ENCODE measurements at places on chromosomes 12 and 14.

DNA sequence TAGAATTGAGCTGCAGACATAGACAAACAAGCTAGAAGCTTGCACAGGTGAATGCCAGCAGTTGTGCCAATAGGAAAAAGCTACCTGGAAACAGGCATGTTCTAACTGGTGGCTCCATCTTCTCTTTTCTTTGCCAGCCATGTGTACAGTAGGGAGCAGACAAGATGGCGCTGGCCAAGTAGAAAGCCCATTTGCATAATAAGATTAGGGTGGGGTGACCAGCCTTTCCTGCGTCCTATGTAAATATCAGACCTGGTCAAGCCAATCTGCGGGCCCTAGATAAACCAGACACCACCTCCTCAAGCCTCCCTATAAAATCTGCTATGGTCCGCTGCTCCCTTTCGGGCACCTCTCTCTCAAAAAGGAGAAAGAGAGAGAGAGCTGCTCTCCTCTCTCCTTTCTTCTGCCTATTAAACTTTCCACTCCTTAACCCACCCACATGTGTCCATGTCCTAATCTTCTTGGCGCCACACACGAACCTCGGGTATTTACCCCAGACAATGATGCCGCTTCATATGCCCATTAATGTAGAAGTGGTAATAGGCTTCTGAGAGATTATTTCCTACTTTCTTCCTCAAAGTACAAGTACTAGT, 201.0 kb downstream of the SLC25A21 start:
- DNase-seq, result no peak

- no peak for DNase-seq
Measured at GRCh38 chr14:93734086-93734822, 54.0 kb downstream of the PRIMA1 start.

DNA sequence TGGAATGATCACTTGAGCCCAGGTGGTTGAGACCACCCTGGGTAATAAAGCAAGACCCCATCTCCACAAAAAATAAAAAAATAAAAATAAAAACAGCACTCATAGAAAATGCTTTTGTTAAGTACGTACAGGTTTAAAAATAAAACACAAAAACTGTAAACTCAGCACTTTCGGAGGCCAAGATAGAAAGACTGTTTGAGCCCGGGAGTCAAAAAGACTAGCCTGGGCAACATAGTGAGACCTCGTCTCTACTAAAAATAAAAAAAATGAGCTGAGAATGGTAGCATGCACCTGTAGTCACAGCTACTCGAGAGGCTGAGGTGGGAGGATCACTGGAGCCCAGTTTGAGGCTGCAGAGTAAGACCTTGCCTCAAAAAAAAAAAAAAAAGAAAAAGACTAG, 7.5 kb downstream of the ATP6V1D start:
- no peak for DNase-seq

DNA sequence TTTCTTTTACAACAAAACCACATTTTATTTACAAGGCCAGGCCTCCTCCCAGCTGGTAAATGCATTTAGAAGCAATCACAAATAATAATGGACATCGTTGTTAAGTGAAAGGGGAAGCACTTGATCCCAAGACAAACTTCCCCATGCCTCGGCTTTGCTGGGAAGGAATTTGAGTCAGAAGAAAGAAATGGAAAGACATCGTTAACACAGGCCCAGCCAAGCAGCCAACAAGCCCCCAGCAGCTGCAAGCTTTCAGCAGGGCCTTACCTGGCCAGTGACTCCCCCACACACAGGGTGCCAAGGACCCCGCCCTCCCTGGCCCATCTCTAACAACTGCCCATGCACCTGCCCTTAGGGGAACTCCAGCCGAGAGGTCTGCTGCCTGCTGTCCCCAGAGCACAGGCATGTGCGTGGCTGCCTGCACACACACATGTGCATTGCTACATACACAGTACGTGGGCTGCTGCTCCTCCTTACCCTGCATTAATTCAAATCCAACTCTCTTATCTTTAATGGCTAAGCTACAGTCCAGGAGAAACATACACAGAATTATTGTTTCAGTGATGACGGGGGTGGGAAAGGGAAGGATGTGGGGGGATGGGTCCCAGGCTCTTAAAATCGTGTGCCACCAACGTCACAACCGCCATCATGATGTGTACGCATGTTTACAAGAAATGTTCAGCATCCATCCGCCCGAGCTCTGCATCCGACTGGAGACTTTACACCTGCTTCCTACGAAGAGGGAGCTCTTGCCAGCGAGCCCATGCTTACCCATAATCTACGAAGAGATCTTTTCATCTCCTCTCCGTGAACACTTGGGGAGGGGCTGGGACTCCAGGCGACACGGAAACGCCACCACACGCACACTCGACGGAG, 9.8 kb downstream of the BCL11B start:
- no peak for DNase-seq

- DNase-seq, result no peak
Measured at GRCh38 chr12:4331842-4332241, 10.8 kb downstream of the TIGAR start.

- no peak for DNase-seq
Measured at GRCh38 chr14:50601394-50601793, 41.4 kb downstream of the ATL1 start.

- DNase-seq, result no peak
Measured at GRCh38 chr12:8011331-8011730, 21.2 kb upstream of the FOXJ2 start.

DNA sequence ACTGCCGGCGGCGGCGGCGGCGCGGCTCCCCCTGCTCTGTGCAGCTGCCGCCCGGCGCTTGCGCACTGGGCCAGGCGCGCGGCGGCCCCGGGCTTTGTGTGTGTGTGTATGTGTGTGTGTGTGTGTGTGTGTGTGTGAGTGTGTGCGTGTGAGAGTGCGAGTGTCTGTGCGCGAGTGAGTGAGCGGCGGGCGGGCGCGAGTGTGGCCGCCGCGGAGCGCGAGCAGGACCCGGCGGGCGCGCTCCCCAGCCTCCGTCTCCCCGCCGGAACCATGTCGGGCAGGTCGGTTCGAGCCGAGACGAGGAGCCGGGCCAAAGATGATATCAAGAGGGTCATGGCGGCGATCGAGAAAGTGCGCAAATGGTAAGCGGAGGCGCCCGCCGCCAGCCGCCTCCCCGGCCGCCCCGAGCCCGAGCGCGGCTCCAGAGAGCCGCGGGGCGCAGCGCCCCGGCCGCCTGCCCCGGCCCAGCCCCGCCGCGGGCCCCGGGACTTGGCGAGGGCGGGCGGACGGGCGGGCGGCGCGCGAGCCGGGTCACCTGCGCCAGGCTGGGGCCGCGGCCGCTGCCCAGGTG, at the start of gene BCL7A:
TSS of gene BCL7A (plus strand) at position 63 of the 571 bp plus-strand sequence. CDS start at position 271, 208 bp downstream.
- DNase-seq, result peak; percentile 72

DNA sequence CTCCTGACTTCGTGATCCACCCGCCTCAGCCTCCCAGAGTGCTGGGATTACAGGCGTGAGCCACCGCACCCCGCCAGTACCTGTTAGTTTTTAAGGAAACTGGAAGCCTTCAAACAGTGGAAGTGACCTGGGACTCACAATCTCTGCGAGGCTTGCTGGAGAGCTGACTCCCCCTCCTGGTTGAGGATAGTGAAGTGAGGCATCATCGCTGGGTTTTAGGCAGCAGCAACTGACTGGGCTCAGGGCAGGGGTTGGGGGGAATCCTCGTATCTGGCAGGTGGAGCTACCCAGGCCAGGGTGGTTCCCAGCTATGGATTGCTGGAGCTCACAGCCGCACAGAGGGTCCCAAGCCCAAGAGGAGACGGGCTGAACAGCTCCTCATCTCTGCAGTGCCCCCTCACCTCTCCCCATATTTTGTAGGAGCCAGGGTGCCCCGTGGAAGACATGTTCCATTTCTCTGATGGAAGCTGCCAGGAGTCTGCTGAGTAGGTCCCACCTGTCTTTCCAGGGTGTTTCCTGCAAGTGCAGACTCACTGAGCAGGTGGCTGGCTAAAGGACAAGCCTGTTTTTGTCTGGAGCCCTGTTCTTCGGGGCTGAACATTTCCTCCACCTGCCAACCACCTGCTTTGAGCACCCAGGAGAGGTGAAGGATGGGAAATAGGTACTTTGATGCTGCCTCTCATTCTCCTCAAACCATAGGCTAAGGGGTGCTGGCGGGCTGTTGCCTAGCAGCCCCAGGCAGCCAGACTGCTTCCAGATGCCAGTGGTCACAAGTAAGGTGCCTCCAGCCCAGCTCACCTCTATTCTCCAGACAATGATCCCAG, 3.1 kb downstream of the AVIL start:
- no peak for DNase-seq

GRCh38 chr12:29692237-29692636, 91.5 kb downstream of the TMTC1 start:
- DNase-seq, result no peak

DNA sequence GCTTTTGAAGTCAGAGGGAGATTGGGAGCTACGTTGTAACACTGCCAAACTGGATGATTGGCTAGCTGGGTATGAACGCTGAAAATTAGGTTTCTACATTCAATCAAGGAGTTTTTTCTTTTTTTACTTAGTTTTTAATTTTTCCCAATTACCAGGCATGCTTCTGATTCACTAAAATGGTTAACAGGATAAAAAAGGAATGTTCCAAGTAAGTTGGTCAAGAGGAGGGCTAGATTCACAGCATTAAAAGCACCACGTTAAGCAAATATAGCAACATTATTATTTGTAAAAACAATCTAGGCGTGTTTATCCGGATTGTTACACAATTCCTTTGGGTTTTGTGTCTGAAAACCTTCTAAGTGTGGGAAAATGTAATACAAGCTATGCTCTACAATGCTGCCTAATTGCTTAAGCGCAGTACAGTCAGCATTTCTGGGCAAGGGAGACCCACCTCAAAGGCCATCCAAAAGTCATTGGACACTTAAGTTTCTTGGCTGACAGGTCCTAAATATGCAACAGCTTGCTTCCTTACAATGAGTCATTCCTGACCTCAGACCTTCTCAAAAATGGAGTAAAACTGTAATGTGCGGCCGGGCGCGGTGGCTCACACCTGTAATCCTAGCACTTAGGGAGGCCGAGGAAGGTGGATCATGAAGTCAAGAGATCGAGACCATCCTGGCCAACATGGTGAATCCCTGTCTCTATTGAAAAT, 1.2 kb downstream of the RPLP0 start:
- peak; percentile 76 for DNase-seq

DNA sequence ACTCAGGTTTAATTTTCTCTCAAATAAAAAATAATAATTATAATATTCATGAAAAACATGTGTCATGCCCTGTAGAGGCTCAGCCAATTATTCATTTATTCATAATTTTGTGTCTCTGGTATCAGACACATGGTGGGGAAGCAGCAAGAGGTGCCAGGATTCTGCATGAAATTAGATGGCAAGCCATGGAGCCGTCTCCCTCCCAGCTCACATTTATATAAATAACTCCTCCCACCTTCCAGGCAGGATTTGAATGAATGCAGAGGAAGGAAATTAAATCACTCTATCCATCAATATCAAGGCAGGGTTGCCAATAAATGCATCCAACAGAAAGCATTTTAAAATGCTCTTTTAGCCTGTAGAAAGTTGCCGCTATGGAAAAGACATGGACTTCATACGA, 98.1 kb downstream of the PTPRR start:
- DNase-seq, result no peak

GRCh38 chr12:62379026-62379722, 87.5 kb upstream of the MON2 start:
- DNase-seq, result peak; percentile 3

- DNase-seq, result no peak
Measured at GRCh38 chr12:107094183-107094448, 767 bp upstream of the CRY1 start.

DNA sequence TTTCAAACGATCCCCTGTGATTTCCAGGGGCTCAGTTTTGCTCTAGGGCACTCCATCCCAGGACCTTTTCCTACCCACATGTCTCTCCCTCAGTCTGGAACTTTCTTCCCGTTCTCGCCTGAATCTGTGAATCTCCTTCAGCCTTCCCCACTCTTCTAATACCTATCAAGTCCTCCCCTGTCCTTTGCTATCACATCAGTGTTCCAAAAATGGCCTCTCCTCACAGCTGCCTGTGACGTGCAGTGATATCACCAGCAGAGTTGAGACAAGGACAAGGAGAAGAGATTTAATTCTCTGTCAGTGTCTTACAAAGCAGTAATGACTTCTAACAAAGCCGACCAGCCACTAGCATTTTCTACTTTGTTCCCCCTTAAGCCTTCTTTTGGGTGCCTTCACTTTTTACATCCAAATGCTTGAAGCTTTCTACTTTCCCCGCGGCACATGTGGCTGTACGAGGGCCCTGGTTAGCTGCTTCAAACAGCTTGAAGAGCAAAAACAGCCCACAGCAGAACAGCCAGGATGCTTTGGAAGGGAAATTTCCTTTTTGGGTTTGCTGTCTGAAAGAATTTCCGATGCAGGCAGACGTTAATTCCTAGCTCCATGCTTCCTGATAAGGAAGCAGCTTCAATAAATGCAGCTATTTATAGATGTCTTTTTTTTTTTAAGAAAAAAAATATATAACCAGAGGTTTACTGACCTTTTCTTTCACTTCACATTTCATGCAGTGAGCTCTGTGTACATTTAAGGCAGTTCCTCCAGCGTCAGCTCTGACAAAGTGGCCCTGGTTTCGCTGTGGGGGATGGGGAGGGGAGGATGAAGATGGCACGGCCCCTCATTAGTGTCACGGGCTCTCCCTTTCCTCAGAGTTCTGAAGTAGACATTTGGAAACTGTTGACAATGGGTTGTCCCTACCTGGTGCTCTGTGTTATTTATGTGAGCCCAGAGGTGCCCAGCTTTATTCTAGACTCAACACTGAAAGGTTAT, 109.3 kb downstream of the ETV6 start:
- DNase-seq, result peak; percentile 16

DNA sequence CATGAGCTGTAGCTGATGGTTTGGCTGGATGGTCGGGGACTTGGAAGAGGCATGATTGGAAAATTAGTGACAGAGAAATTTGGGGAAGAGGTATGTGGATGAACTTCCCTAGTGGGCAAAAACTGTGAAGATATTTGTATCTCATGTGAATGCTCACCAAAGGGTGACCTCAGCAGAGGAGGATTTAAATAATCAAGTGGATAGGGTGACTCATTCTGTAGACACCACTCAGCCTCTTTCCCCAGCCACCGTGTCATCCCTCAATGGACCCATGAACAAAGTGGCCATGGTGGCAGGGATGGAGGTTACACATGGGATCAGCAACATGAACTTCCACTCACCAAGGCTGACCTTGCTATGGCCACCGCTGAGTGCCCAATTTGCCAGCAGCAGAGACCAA, 60.8 kb upstream of the KRAS start:
- DNase-seq, result no peak
